NCI-H1105 (cell line): ENCODE measurements at places on chromosomes 12 and 14.

DNA sequence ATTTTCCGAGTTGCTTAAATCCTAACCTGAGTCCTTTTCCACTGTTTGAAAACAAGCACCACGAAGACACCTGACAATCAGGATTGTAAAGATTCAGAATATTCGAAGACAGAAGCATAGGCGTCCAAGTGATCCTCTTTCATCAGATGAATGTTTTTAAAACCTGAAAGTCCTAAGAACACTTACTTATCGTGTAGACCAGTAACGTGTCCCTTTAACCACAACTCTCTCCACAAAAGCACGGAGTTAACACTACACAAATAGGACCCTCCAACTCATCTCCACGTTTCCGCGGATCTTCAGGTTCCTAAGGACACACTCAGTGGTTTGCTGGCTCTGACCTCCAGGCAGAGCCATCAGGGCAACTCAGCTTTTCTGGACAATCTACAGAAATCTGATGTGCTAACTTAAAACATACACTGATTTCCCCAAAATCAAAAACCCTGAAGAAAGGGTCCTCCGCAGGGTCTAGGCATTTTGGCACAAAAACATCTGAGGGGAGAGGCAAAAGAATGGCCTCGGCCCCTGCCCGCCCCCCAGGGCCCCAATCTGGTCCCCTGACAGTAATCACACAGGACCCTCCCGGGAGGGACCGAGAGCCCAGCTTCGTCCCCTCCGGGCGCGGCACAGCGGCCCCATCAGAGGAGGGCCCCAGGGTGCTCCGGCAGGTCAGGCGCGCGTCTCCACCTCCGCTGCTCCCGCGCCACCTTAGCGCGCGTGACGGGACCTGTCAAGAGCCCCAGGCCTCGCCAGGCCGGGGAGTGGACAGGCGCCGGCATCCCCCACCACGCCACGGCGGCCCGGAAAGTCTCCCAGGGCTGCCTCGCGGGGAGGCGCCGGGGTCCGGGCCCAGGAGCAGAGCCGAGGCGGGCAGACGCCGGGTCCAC lies 925 bp downstream of the DICER1 start:
- no peak for DNase-seq

DNA sequence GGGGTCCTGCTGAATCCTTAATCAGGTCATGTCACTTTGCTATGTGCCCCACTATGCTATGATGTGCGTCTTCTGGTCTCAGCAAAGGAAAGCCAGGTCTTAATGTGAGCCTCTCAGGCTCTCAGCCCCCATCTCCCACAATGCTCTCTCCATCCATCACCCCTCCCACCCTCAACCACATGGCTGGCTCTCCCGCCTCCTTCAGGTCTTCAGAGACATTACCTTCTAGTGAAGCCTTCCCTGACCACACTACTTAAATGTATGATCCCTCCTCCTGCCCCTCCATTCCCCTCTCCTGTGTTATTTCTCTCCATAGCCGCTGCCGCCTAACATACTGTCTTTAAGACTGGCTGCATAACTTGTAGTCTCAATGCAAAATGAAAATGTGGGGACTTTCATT lies 50.5 kb downstream of the KRT80 start:
- no peak for DNase-seq

DNA sequence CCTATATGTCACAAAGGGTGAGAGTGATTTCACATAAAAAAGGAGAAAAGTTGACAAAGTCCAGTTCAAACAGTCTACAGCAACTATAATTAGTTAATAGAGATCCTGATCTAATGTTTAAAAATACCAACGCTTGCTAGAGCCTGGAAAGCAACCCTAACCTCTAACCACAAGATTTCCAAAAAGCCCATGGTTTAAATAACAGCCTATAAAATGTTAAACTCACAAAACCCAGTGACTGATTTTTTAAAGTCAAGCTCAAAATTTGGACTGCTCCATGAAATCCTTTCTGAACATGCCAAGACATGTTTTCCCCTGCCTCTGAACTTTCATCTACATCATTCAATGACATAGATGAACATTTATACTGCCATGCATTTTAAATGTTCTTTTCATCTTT lies 81.6 kb downstream of the PLEKHG7 start:
- DNase-seq, result no peak

DNA sequence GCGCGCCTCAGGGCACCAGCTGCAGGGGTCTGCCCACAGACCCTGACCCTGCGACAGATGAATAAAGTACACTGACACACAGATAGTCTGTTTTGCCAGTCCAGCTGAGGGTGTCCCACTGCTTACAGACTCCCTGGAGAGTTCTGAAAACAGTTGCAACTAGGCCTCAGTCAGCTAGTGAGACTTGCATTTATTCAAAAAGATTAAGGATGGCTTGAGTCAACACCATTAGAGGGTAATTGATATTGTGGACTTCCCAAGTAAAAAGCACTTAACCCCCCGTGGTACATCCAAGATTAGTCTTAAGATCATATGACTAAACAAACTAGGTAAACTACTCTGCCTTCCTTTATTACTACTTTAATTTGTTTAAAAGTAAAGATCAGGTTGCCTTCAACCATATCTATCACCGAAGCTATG lies 11.1 kb upstream of the PSEN1 start:
- no peak for DNase-seq

- no peak for DNase-seq
Measured at GRCh38 chr12:58459191-58459590, 461.1 kb downstream of the LRIG3 start.

DNA sequence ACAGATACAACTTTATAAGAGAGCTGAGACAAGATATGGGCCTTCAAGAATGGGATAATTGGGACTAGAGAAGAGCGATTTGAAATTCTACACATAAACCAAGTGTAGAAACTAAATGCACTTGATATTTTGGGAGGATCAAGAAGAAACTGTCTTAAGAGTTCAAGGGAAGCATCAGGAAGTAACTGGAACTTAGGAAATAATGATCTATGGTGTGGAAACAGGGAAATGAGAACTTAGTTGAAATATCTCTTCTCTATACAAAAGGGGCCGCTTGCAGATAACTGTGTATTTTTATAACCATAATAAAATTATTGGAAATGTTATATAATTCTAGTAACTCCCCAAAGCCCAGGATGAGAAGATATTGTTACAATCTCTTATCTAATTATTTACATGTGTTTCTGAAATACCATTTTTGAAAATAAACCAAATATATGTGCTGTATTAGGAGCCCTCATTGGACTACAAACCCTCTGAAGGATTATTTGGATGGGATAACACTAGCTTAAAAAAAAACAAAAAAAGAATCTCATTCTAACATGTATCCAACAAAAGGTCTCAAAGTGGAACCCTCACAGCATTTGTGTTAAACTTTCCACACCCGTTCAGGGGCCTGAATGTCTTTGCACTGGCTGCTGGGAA lies 84.7 kb upstream of the FLRT2 start:
- no peak for DNase-seq

GRCh38 chr14:54343272-54344121 lies 53.3 kb upstream of the CDKN3 start:
- DNase-seq, result peak; percentile 96

DNA sequence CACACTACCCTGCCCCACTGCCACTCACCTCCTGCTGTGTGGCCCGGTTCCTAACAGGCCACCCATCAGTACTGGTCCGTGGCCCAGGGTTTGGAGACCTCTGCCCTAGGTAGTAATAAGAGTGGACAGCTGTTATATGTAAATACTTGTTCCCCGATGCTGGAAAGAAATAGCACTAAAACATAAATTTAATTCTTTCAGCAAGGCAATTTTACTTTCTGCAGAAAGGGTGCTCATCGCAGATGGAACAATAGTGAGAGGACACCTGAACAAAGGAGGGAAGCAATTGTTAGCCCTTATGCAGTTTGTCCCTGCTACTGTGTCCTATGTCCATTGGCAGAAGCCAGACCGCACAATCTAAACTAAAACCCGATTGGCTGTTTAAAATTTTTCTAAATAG lies 5.9 kb upstream of the CYP46A1 start:
- no peak for DNase-seq
